ENCODE measurements at places on chromosomes 13 and 19. TPM values are rescaled to one million over a fixed set of nuclear protein-coding genes. Genes with fewer than 3 reads are reported as not detected.

DNA sequence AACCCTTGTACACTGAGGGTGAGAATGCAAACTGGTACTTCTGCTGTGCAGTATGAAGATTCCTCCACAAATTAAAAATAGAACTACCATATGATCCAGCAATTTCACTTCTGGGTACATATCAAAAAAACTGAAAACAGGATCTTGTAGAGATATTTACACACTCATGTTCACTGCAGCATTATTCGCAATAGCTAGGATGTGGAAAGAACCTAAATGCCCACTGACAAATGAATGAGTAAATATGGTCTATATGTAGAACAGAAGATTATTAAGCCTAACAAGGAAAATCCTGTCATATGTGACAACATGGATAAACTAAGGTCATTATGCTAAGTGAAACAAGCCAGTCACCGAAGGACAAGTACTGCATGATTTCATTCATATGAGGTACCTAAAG is 304.7 kb downstream of the ENOX1 start:
- no peak for DNase-seq

GRCh38 chr19:40411125-40411842 is 1.9 kb downstream of the PRX start:
- DNase-seq, result no peak

GRCh38 chr13:28527629-28528028 is 32.7 kb upstream of the FLT1 start:
- no peak for DNase-seq

- no peak for DNase-seq
Measured at GRCh38 chr13:102504002-102504401, 92.8 kb upstream of the TPP2 start.

DNA sequence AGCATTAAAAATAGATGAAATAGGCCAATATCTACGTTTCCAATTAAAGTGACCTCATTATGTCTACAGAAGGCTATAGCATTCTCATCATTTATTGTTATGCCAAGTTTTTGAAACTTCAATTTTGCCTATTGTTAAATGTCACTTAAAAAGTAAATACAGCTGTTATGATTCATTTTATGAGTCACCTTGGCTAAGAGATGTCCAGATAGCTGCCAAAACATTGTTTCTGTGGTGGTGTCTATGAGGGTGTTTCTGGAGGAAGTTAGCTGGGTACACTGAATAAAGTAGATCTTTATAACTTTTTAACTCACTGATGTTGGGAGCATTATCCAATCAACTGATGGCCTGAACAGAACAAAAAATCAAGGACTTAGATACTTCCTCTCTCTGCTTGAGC is 1209.7 kb upstream of the PCDH9 start:
- DNase-seq, result no peak

DNA sequence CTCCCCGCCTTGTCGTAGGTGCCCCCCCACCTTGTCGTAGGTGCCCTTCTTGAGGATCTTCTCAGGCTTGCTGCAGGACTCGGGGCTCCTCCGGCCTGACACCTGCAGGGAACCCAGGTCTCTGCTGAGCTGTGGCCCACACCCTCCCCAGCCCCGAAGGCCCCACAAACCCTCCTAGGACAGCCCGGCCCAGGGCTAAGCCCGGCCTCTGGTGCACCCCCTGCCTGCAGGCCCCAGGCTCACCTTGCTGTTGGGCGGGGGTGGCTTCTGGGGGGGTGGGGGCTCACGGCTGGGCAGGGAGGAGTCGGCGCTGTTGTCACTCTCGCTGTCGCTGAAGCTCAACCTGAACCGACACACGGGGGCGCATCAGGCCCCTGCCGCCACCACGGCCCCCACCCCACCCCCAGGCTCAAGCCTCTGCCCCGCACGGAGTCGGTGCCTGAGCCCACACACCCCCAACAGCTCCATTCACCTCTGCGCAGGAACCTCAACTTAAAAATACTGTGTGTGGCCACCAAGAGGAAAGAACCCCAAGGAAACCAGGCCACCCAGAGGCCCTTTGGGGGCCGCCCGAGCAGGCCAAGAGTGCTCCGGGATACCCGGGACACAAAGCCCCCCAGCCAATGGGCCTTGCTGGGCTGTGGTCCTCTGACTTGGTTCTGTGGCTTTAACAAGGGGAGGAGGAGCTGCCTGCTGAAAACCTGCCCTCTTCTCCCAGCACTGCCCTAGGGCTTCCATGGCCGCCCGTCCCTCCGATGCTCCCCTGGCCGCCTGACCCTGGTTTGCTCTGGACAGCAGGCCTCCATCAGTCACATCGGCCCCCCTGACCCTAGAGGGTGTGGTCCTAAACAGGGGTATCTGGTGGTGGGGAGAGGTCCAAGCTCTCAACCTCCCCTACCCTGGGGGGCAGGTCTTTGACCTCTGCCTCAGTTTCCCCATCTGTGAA is 65.8 kb downstream of the MLLT1 start:
- no peak for DNase-seq

- DNase-seq, result no peak
Measured at GRCh38 chr19:14650161-14650560, 24.5 kb downstream of the ADGRE3 start.

DNA sequence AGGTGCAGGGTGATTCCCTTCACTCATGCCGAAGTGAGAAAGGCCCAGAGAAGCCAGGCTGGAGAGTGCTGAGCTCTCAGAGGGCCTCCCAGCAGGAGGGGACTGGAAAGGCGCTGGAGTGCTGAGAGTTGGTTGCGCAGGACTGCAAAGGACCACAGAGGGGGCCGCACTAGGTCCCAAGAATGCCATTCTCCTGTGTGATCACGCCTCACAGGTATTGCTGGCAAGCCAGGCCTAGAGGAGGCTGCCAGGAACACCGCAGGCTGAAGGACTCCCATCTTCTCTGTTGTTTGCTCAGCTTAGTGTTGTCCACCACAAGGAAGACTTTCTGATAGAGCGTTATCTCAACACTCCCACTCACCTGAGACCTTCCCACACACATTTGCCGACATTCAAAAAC is 165.0 kb downstream of the FGF14 start:
- no peak for DNase-seq

GRCh38 chr13:82681535-82681934 is 1200.7 kb downstream of the SLITRK1 start:
- DNase-seq, result no peak

DIRAS1 gene
- not detected for total RNA-seq
